ENCODE measurements at places on chromosomes 6 and 20.

GRCh38 chr6:16238057-16238962 is at the start of gene GMPR:
GMPR (plus strand) TSS chr6:16238587; CDS start chr6:16238694, 107 bp downstream.
- DNase-seq: peak; percentile 56

- no peak for DNase-seq
Observed at GRCh38 chr6:43847741-43848630, 78.0 kb downstream of the VEGFA start.

DNA sequence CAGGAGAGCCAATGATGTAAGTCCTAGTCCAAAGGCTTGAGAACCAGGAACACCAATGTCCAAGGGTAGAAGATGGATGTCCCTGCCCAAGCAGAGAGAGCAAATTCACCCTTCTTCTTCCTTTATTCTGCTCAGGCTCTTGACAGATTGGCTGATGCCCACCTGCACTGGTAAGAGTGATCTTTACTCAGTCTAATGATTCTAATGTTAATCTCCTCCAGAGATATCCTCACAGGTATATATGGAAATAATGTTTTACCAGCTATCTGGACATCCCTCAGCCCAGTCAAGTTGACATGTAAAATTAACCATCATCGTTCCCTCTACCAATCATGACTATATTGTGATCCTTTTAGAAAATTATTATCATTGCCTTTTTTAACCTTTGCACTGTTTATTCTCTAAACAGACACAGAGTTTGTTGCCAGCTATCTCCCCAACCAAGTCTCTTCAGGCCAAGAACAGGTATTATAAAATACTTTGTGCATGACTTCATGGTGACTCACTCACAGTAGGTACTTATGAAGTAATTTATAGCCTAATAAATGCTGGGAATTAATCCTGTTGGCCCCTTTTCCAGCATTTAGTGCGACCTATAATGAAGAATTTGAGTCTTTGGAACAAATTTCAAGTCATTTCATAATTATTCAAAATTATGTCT is 26.2 kb upstream of the TSHZ2 start:
- no peak for DNase-seq

GRCh38 chr6:113763876-113764275 is 93.3 kb upstream of the MARCKS start:
- no peak for DNase-seq

DNA sequence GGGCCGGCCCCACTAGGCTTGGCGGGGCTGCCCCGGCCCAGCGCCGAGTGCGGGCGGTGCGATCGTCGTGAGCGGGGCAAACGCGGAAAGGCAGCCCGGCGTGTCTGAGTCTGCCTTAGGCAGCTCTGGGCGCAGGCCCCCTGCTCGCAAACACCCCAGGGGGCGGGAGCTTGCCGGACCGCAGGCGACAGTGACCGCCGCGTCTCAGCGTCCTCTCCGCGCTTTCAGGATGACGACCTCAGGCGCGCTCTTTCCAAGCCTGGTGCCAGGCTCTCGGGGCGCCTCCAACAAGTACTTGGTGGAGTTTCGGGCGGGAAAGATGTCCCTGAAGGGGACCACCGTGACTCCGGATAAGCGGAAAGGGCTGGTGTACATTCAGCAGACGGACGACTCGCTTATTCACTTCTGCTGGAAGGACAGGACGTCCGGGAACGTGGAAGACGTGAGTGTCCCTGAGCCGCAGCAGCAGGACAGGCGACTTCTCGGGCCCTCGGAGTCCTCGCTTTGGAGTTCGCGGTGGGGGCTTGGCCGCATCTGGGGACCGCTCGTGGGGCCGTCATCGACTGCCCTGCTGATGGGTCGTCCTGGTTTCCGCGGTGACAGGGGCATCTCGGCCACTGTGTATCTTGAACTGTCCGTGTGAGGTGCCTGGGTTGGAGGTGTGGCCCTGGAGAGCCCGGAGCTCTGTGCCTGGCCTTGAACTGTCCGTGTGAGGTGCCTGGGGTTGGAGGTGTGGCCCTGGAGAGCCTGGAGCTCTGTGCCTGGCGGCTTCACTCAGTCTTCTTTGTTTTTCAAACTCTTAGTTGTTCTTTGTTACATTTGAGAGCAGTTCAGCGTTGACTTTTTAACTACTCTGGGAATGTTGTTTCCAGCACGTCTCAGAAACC is 786 bp downstream of the ADRM1 start:
- no peak for DNase-seq

- no peak for DNase-seq
Observed at GRCh38 chr6:133697666-133698065, 191.2 kb upstream of the TCF21 start.

DNA sequence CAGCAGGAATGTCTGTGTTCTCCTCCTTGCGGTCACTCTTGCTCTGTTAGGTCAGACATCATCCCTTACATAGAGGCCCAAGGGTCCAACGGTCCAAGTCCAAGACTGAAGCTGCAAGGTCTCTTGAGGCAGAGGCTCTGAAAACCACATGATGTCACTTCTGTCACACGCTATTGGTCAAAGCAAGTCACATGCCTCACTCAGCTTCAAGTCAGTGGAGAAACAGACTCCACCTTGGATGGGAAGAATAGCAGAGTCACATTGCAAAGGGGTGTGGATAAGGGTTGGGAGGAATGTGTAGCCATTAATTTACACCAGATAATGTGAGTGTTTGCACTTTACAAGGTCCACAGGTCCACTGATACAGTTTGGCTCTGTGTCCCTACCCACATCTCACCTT is 17.5 kb downstream of the SLC52A3 start:
- no peak for DNase-seq

- no peak for DNase-seq
Observed at GRCh38 chr6:17289630-17290061, 8.5 kb downstream of the RBM24 start.

DNA sequence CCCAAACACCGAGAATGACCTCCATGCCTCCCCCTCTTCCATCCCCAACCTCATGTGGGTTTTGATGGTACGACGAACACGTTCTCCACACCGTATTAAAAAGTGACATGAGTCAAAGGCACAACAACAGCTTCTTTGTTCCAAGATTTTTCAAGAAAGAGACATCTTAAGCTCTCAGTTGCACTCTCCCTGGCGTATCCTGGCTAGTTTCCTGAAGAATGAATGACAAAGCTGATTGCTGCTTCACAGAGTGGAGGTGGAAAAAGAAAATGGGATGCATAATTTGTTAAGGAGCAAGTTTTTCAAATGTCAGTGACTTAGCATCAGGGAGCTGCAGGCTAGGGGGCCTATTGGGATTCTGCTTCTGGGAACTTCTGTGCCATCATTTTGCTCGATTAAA is 95.5 kb downstream of the STK35 start:
- no peak for DNase-seq

DNA sequence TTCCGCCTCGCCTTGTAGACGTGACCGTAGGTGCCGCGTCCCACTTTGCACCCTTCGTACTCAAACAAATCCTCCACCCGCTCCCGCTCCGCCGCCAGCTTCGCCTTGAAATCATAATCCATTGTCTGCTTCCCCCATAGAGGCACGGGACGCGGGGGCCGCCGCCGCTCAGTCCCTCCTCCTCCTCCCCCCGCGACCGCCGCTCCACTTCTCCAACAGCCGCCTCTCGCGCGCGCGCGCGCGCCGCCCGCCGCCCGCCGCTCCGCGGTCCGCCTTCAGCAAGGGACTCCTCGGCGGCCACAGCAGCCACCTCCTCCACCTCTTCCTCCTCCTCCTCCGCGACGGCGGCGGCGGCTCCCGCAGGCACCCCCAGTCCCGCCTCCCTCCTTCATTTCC is 256 bp downstream of the CDK19 start:
- no peak for DNase-seq
